ENCODE measurements at places on chromosomes 13 and 19.
A peak's percentile ranks its signal among the peaks of the same experiment; 100 is the strongest.

GRCh38 chr13:51727634-51728274 is 76.2 kb downstream of the DHRS12 start:
- H3K4me1 ChIP-seq, result no peaks in the 10 kb centered on the region
- DNase-seq, result no peak
- H3K27me3 ChIP-seq, result no peaks in the 10 kb centered on the region
- no peak overlapping the region for H3K27ac ChIP-seq
- peaks cover 12% of the 10 kb centered on the region for H3K36me3 ChIP-seq

- peak overlapping the region; percentile 6 for H3K4me3 ChIP-seq
- no peaks in the 10 kb centered on the region for H3K27me3 ChIP-seq
- peaks cover 8% of the 10 kb centered on the region for H3K4me1 ChIP-seq
- DNase-seq, result no peak
- peak overlapping the region; percentile 33 for H3K27ac ChIP-seq
Observed at GRCh38 chr19:19059837-19060611, 3.8 kb upstream of the SLC25A42 start.

- no peak overlapping the region for H3K4me3 ChIP-seq
- H3K4me1 ChIP-seq, result peaks cover 8% of the 10 kb centered on the region
- H3K36me3 ChIP-seq, result no peaks in the 10 kb centered on the region
- DNase-seq, result no peak
- H3K27me3 ChIP-seq, result no peaks in the 10 kb centered on the region
Observed at GRCh38 chr13:20462921-20463320, 62.7 kb downstream of the CRYL1 start.

- H3K4me1 ChIP-seq, result peaks cover 13% of the 10 kb centered on the region
- H3K27ac ChIP-seq, result no peak overlapping the region
- no peaks in the 10 kb centered on the region for H3K36me3 ChIP-seq
- H3K4me3 ChIP-seq, result peak overlapping the region; percentile 80
Observed at GRCh38 chr13:99657848-99658260, 156.6 kb downstream of the TM9SF2 start.

DNA sequence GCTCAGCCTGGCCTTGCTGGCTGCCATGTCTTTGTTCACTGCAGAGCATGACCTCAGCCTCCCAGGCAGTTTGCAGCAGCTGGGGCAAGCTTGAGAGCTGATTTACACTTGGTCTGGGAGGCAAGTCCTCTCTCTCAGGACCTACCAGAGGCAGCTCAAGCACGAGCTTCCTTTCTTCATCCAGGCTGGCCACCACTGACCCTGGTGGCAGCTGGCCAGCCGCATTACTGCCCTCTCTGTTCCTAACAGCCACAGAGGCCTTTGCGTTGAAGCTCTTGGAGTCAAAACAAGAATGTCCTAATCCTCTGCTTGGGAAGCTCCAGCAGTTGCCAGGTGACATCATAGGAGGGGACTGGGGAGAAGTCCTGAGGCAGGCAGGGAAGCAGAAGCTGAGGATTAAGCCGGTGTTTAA is 85.7 kb downstream of the NUFIP1 start:
- no peaks in the 10 kb centered on the region for H3K4me1 ChIP-seq
- H3K4me3 ChIP-seq, result no peak overlapping the region
- no peak overlapping the region for H3K27ac ChIP-seq
- peaks cover 6% of the 10 kb centered on the region for H3K36me3 ChIP-seq
- no peak for DNase-seq

GRCh38 chr13:101846701-101847100 is 394.2 kb downstream of the ITGBL1 start:
- no peaks in the 10 kb centered on the region for H3K27me3 ChIP-seq
- H3K36me3 ChIP-seq, result no peaks in the 10 kb centered on the region
- H3K4me1 ChIP-seq, result no peaks in the 10 kb centered on the region
- no peak for DNase-seq
- no peak overlapping the region for H3K27ac ChIP-seq

- H3K36me3 ChIP-seq, result no peaks in the 10 kb centered on the region
- no peak overlapping the region for H3K4me3 ChIP-seq
- no peak overlapping the region for H3K27ac ChIP-seq
- DNase-seq, result no peak
Observed at GRCh38 chr13:97905517-97905916, 48.0 kb upstream of the IPO5 start.

- H3K4me3 ChIP-seq, result no peak overlapping the region
- H3K4me1 ChIP-seq, result peaks cover 62% of the 10 kb centered on the region
- peaks cover 15% of the 10 kb centered on the region for H3K36me3 ChIP-seq
- H3K27ac ChIP-seq, result no peak overlapping the region
Observed at GRCh38 chr13:27140060-27140459, 31.6 kb downstream of the USP12 start.
